ENCODE measurements at places on chromosomes 6 and 20. TPM values are rescaled to one million over a fixed set of nuclear protein-coding genes. Genes with fewer than 3 reads are reported as not detected.

DNA sequence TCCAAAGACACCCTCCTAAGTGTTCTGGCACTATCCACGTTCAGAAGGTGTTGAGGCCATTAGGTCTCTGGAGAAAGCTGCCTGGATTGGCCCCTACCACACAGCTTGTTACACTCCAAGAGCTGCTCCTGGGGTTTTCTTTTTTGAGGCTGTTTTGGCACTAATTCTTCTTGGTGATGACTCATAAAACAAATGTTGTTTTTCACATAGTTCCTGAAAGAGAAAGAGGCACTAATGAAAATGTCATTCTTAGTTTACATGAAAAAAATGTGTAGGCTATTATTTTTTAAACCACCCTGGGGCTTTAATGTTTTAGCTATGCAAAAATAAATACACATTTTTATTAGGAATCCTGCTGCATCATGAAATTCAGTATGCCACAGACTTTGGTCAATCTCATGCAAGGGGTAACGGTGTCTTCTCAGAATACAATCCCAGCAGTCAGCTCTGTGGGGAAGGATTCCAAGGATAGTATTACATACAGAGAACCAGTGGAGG lies 38.1 kb downstream of the TBPL1 start:
- H3K4me1 ChIP-seq = no peaks in the 10 kb centered on the region
- no peak overlapping the region for H3K27ac ChIP-seq
- H3K36me3 ChIP-seq = peaks cover 25% of the 10 kb centered on the region
- no peaks in the 10 kb centered on the region for H3K27me3 ChIP-seq
- no peak overlapping the region for H3K4me3 ChIP-seq

DNA sequence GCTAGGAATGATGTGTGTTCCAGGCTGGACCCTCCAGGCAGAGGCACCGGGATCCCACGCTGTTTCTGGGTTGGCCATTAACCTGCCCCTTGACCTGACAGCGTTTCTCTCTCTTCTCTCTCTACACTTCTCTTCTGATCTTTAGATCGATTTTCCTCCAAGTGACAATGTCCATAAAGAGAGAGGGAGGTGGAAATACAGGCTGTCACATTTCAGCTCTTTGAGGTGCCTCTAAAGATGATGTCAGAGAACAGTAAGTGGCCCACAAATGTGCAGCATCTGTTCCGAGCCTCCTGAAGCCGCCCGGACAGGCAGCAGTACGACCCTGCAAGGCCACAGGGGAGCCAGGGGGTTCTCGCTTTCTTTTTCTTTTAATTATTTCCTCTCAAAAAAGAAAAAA lies 2.5 kb upstream of the SLCO4A1 start:
- peaks cover 9% of the 10 kb centered on the region for H3K27me3 ChIP-seq
- no peaks in the 10 kb centered on the region for H3K36me3 ChIP-seq
- no peak overlapping the region for H3K4me3 ChIP-seq
- peaks cover 6% of the 10 kb centered on the region for H3K4me1 ChIP-seq

DNA sequence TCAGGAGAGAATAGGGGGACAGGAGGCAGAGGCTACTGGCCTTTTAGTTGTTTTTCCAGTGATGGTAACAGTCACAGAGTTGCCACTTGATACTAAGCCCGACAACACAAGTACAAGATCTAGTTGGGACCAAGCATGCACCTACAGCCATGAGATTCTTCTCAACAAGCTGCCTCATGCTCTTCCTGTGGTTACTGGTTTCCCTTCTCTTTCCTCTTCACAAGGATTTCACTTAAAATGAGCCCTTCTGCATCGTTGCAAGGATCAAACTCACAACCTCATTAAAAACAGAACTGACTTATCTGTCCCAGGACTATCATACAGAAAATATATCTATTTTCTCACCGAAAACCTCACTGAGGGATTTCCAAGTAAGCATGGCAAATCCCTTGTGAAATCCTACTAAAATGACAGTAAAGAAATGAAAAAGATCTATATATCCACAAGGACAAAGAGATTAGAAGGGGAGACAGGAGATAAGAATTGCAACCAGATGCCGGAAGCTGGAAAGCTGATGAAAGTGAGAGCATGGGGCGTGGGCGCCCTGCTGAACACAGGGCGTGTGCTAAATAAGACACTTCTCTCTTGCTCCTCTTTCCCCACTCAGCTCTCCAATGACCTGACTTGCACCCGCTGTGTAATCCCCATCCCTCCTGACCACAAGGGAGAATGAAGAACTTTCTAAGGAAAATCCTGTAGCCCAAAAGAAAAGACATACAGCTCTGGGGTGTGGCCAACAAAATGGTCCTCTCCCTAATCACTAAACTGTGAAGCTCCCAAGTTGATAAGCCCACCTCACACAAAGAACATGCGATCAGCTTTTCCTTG lies 13.4 kb downstream of the MTFR2 start:
- no peak for DNase-seq
- H3K4me1 ChIP-seq = peaks cover 10% of the 10 kb centered on the region
- H3K36me3 ChIP-seq = peaks cover 3% of the 10 kb centered on the region
- H3K27ac ChIP-seq = no peak overlapping the region

DNA sequence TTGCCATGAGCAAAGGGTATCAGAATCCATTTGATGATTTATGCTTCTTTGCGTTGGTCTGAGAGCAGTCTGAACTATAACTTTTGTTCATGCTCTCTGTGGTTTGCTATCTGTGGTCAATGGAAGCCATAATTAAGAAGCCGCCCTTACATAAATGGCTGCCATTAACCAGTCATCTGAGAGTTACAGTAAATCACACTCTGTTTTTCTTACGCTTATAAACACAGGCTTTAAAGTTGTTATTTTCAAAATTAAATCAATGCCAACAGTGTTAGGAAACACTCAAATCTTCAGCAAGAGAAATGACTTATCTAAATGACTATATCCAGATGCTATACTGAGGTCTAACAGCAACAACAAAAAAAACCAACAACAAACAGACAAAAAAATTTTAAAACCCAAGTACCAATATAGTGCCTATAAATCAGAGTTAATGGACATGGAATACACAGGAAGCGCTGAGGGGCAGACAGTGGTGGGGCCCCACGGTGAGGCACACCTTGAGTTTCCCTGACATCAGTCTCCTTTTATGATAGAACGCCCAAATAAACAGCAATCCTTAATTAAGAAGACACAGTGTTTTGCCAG lies 108.0 kb upstream of the C6orf118 start:
- H3K36me3 ChIP-seq = no peaks in the 10 kb centered on the region
- H3K4me3 ChIP-seq = no peak overlapping the region
- no peak overlapping the region for H3K27ac ChIP-seq
- no peaks in the 10 kb centered on the region for H3K27me3 ChIP-seq
- DNase-seq = no peak

DNA sequence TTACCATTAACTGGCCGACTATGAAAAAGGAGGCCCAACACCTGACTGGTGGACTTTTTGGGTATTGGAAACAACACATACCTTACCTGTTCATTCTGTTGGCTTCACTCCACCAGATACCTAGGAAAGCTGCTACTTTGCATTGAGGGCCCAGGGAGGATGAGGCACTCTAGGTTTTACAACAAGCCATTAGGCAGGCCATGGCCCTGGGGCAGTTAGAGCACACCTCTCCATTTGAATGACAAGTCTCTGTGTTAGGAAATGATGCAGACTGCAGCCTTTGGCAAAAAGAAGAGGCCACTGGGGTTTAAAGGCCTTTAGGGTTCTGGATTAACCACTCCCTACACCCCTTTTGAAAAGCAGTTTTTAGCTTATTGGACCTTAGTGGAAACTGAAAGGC lies 144.3 kb downstream of the OR2B2 start:
- peaks cover 11% of the 10 kb centered on the region for H3K27me3 ChIP-seq
- H3K27ac ChIP-seq = no peak overlapping the region
- no peak for DNase-seq
- H3K36me3 ChIP-seq = no peaks in the 10 kb centered on the region
- no peak overlapping the region for H3K4me3 ChIP-seq
- H3K4me1 ChIP-seq = peaks cover 8% of the 10 kb centered on the region

DNA sequence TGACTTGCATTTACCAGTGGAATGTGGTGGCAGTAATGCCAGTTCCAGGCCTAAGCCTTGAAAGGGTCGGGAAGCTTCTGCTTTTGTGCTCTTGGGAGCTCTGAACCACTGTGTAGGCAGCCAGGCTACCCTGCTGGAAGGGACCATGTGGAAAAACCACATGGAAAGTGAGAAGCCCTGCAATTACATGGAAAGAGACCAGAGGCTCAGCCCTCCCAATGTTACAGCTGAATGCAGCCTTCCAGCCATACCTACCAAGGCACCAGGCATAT lies 14.9 kb upstream of the KCNB1 start:
- no peak overlapping the region for H3K27ac ChIP-seq
- peaks cover 4% of the 10 kb centered on the region for H3K4me1 ChIP-seq
- H3K4me3 ChIP-seq = no peak overlapping the region
- DNase-seq = no peak
- H3K27me3 ChIP-seq = peaks cover 27% of the 10 kb centered on the region

- H3K4me1 ChIP-seq = peaks cover 11% of the 10 kb centered on the region
- H3K4me3 ChIP-seq = peak overlapping the region; percentile 76
- H3K27ac ChIP-seq = peak overlapping the region; percentile 48
- H3K27me3 ChIP-seq = peaks cover 25% of the 10 kb centered on the region
- peaks cover 4% of the 10 kb centered on the region for H3K36me3 ChIP-seq
Observed at GRCh38 chr6:146543940-146544615, 445 bp downstream of the RAB32 start.

The ORC3 gene
- 30.9 TPM for total RNA-seq

The ABHD16B gene
- not detected for total RNA-seq

The VSX1 gene
- not detected for total RNA-seq
